ENCODE measurements at places on chromosomes 5 and 9. TPM values are rescaled to one million over a fixed set of nuclear protein-coding genes. Genes with fewer than 3 reads are reported as not detected.

The GABRB2 gene
- 0.49 TPM for total RNA-seq

The SPATA31D4 gene
- not detected for total RNA-seq

The EDIL3 gene
- total RNA-seq, result 19.3 TPM

The LEAP2 gene
- total RNA-seq, result 0.79 TPM

The KCNT1 gene
- 0.39 TPM for total RNA-seq

The ELL2 gene
- total RNA-seq, result 61.1 TPM

The ZNF454 gene
- 4.2 TPM for total RNA-seq

The HMCN2 gene
- 20.7 TPM for total RNA-seq

The NTRK2 gene
- total RNA-seq, result 35.3 TPM

The OMD gene
- 16.0 TPM for total RNA-seq

The TAS2R1 gene
- not detected for total RNA-seq

The CKMT2 gene
- 20.3 TPM for total RNA-seq

The SMIM33 gene
- total RNA-seq, result not detected

The PCDHGB6 gene
- total RNA-seq, result 5.6 TPM

The TSLP gene
- total RNA-seq, result 0.59 TPM

The ANAPC2 gene
- 22.0 TPM for total RNA-seq

The CDKN2B gene
- 10.3 TPM for total RNA-seq

The TRAF1 gene
- total RNA-seq, result 4.1 TPM

The GARIN3 gene
- total RNA-seq, result not detected

The GPR151 gene
- total RNA-seq, result not detected

The PKD2L2 gene
- 0.10 TPM for total RNA-seq

The GPR150 gene
- not detected for total RNA-seq

The ECSCR gene
- 11.9 TPM for total RNA-seq

The SHISAL2B gene
- total RNA-seq, result not detected

The RANBP3L gene
- 5.1 TPM for total RNA-seq

The LCN1 gene
- total RNA-seq, result not detected

The SLCO6A1 gene
- total RNA-seq, result not detected

Data from skin of body (tissue), 3 donors.